EH (cell line): ENCODE measurements at places on chromosomes 11 and 22.

- no peak for DNase-seq
Observed at GRCh38 chr22:41324821-41325528, 23.6 kb downstream of the ZC3H7B start.

DNA sequence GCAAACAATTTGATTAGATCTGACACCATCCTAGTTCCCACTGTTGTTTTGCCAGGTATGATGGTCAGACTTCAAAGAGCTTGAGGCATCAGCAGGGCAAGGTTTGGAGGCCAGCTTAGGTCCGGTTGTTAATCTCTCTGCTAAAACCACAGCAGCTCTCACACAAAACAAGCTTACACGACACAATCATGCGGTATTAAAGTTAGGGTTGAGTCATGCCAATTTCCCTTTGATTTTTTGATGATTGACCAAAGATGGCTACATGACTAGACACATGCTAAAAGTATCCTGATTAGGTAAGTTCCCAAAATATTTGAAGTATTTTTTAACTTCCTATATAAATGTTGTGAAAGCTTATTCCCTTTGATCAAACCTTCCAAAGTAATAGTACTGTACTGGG lies 145.9 kb downstream of the ELP4 start:
- peak; percentile 81 for DNase-seq

DNA sequence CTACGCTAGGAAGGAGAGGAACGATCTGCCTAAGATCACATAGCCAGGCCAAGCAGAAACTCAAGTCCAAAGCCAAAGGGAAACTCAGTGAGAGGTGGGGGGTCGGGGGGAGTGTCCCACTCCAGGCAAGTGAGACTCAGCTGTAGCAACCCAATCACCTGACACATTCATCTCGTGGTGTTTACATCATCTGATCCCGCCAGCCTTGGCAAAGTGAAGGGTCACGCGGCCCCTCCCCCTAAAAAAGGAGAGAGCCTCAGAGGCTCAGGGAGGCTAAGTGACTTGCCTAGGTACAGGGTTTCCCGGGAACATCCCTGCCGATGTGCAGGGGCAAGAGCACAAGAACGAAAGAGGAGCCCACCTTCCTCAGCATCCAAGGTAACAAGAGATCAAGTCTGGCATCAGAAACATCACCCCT lies 21.5 kb downstream of the MYH9 start:
- DNase-seq = no peak

- peak; percentile 40 for DNase-seq
Observed at GRCh38 chr11:94740083-94741021, 27.8 kb upstream of the AMOTL1 start.

DNA sequence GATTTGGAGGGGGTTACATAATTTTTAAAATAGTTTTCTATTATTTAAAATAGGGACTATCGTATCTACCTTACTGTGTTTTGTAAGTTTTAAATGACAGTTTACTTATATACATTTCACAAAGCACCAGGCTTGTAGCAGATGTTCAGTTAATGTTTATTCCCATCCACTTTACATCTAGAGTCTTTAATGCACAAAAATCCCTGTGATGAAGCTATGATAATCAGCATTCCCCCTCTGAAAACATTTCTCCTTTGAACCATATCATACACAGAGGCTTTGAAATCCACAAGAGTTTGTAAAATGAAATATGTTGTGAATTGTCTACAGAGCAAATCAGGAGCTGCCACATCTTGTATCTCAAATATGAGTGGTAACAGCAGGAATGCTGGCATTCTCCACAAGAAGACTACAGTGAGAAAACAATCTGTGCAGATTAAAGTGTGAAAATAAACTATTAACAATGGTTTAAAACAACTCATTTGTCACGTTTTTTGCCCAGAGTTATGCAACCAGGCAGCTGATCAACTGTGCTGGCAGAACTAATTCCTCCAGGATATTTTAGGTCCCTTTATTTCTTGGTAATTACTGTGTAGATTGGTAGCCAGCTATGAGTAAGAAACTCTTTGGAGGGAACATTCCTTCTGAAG lies 699.1 kb upstream of the ARHGAP42 start:
- no peak for DNase-seq

GRCh38 chr22:37343348-37343747 lies 61.0 kb downstream of the CYTH4 start:
- DNase-seq = no peak

DNA sequence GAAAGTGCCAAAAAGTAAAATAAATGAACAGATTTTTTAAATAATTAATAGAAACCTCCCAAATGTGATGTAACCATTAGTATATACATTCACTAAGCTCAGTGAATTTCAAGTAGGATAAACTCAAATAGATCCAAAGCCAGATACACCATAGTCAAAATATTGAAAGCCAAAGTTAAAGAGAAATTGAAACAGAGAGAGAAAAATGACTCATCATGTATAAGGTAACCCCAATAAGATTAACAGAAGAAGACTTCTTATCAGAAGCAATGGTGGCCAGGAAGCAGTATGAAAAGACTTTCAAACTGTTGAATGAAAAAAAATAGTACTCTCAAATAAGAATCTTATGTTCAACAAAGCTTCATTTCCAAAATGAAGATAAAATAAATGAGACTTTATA lies 70.5 kb downstream of the LUZP2 start:
- DNase-seq = no peak

DNA sequence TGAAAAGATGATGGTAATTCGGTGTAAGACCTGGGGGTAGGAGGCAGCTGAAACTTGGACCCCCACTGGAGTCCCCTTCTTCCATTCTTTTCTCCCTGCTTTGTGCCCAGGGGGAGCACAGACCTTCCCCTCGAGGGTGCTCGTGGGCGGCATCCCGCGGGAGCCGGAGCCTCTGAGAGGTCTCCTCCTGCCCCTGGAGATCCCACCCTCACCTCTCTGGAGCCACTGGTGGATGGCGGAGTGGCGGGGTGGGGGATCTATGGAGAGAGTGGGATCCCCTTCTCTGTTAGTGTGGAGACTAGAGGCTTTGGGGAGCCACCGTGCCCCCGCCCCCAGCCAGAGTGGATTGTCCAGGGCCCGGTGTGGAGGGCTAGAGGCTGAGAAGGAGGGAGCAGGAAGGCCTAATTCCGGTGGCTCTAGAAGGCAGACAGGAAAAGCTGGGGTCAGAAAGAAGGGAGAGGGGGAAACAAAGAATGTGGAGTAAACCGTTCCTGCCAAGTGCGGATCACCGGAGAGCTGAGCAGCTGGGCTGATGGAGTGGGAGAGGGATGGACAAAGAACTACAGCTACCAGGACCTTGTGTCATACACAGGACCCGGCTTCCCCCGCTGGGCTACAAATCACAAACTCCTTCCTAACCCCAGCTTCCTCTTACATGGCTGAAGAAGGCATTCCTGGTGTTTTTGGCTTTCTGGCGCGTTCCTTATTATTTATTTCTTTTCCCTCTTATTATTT lies 41.9 kb downstream of the KCNJ1 start:
- no peak for DNase-seq

DNA sequence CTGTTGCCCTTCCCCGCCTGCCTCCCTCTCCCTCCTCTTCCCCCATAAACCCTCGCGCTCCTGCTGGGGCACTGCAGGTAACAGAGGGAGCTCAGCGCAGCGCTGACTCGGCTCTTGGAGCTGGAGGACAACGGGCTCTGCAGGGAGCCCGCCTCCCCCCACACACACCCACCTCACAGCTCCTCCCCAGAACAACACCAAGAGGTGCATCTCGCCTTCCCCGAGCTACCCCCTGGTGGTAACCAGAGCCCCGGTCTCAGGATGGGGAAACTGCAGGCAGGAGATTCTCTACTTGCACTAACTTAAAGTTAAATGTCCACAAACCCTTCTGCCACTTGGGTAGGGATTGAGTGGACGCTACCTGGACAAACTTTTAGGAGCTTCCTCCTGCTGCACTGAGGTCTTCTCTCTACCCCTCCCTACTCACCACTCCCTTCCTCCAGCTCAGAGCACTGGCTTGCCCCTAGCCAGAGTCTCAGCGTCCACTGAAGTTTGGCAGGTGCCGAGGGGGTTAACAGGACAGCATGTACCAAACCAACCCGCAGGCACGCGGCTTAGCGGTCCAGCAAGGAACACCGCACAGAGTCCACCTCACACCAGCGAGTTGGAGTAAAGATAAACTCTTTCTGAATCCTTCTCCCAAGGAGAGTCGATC lies 4.0 kb upstream of the SCN4B start:
- DNase-seq = no peak

DNA sequence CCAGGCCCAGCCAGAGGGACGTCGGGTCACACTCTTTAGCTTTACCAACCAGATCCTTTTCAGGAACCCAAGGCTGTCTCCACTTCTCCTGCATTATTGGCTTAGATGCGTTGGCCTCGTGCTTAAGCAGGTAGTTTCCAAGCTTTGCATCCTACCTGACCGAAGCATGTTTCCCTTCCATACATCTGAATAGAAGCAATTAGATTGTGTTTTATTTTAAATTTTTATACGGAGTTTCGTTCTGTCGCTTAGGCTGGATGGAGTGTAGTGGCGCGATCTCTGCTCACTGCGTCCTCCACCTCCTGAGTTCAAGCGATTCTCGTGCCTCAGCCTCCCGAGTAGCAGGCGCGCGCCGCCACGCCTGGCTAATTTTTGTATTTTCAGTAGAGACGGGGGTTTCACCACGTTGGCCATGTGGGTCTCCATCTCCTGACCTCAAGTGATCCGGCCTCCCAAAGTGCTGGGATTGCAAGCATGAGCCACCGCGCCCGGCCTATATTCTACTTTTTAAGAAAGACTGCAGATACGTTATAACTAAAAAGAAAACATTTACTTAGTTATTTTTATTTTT lies 677 bp downstream of the DYNC2H1 start:
- peak; percentile 13 for DNase-seq

DNA sequence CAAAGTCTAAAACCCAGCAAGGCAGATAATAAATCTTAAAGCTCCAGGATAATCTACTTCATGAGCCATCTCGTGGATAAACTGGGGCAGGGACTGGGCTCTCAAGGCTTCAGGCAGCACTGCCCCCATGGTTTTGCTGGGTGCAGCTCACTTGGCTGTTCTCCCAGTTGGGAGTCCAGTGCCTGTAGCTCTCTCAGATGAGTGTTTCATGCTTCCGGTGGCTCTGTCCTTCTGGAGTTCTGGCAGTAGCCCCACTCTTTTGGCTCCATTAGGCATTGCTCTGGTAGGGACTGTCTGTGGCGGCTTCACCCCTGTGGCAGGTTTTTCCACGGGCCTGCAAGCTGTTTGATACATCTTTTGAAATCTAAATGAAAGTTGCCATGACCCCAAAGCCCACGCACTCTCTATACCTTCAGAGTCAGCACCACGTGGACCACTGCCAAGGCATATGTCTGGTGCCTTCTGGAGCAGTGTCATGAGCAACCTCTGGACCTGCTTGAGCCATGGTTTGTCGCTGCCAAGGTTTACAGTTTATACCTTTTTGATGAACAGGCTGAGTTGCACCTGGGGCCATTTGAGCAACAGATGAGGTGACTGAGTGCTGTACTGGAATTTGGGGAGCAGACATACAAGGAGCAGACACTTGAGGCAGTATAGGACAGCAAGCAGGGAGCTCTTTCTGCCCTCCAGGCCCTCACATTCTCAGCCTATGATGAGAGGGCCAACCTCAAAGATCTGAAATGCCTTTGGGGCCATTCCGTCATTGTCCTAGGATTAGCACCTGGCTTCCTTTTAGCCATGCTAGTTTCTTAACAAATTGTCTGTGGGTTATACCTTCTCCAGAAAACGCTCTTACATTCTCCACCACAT lies 48.6 kb downstream of the MTNR1B start:
- DNase-seq = peak; percentile 73

DNA sequence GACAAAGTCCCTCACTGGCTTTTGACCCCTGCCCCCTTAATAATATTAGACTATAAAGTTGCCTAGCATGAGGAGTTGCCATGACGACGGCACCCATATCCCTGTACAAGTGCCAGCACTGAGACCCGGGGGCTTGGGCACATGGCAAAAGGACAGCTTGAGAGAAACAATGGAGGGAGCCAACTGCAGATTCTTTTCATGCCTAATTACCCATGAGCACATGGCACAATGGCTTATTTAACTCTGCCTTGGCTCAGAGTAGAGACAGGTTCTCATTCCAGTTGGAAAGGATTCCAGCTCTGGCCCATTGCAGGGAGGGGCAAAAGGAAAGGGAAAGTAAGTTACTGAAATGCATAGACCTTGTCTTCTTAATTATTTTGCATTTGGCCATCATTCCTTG lies 261.2 kb upstream of the UBASH3B start:
- DNase-seq = no peak

- no peak for DNase-seq
Observed at GRCh38 chr22:19037282-19038163, 84.7 kb downstream of the DGCR2 start.

DNA sequence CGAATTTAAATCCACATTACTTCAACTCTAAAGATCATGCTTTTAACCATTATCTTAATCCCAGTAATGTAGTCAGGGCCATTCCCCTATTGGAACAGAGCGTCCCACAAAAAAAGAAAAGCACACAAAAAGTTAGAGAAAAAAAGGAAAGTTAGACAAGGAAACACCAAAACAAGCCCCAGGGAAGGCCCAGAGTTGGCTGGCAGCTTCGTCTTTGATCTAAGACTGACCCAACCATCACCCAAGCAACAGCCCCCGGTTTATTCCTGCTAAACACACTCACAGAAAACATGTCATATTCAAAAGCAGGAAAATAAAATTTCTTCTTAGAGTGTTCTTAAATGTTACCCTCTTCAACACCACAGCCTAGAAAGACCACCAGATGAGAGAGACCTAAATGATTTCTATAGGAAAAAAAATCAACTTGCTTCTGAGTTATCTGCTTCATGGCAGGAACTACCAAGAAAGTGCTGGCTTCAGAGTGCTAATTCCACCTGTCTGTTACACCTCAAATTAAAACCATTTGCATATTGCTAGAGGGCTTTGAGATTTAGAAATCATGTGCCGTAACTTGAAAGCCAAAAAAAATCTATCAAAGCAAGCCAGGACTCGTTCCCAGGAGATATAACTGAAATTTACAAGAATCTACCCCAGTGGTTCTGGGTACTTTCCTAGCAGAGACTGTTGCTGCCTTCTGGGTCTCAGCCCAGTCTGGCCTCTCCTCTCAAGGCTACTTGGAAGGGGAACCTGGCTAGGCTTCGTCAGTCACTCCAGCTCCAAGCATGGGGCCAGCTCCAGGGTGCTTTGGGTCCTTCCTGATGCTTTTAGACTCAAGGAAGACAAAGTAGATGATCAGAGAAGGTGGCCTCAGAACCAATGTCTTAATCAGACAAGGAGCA lies 31.2 kb downstream of the POU2AF3 start:
- DNase-seq = no peak

- DNase-seq = no peak
Observed at GRCh38 chr11:95279921-95280868, 49.2 kb upstream of the SESN3 start.
